Kidney epithelial cell (primary cell): ENCODE measurements at places on chromosomes 6 and 20. TPM values are rescaled to one million over a fixed set of nuclear protein-coding genes. Genes with fewer than 3 reads are reported as not detected.

C2 gene
- 0.07 and 0.63 TPM in 2 replicates for total RNA-seq

GSTA3 gene
- not detected in 2 replicates for total RNA-seq

DNA sequence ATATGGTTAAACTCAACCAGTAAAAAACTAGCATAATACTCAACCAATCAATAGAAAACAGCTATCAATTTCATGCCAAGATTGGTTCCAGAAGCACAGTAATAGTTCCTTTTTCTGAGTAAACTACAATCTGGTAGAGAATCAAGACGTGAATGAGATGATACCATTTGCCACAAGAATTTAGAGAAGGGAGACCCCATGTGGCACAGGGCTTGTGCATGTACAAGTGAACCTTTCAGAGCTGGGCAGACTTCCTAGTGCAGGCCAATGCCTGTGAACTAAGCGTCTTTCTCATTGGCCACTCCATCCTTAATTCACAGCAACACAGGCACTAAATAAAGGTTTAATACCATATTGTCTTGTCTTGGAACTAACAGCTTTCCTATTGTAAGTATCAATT is 213.5 kb downstream of the RFPL4B start:
- DNase-seq, result no peak

KIF13A gene
- 23.3 and 30.9 TPM in 2 replicates for total RNA-seq

- no peak for DNase-seq
Observed at GRCh38 chr6:97656706-97657350, 373.8 kb upstream of the MMS22L start.

GRCh38 chr20:10728873-10729670 is 55.3 kb upstream of the JAG1 start:
- DNase-seq, result no peak

DNA sequence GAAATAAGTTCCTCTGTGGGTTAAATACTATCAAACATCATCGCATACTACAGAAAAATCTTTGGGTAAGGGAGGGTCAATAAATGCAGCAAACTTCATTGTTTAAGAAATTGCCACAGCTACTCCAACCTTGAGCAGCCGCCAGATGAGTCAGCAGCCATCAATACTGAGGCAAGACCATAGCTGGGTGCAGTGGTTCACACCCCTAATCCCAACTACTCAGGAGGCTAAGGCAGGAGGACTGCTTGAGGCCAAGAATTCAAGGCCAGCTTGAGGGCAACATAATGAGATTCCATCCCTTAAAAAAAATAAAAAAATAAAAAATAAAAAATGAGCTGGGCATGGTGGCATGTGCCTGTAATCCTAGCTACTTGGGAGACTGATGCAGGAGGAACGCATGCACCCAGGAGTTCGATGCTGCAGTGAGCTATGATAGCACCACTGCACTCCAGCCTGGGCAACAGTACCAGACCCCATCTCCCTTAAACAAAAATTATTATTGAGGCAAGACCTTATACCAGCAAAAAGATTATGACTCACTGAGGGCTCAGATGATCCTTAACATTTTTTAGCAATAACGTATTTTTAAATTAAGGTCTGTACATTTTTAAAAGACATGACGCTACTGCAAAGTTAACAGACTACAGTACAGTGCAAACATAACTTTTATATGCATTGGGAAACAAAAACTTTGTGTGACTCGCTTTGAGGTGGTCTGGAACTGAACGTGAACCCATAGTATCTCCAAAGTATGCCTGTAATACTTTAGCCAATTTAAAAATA is 8.8 kb downstream of the SRPK1 start:
- no peak for DNase-seq

GRCh38 chr20:33664762-33665144 is 2.0 kb upstream of the ACTL10 start:
- no peak for DNase-seq

GRCh38 chr6:41452763-41453162 is 93.4 kb upstream of the FOXP4 start:
- no peak for DNase-seq

ATAT1 gene
- 6.6 and 8.5 TPM in 2 replicates for total RNA-seq

- no peak for DNase-seq
Observed at GRCh38 chr6:130708338-130708737, 118.9 kb upstream of the SMLR1 start.

DNA sequence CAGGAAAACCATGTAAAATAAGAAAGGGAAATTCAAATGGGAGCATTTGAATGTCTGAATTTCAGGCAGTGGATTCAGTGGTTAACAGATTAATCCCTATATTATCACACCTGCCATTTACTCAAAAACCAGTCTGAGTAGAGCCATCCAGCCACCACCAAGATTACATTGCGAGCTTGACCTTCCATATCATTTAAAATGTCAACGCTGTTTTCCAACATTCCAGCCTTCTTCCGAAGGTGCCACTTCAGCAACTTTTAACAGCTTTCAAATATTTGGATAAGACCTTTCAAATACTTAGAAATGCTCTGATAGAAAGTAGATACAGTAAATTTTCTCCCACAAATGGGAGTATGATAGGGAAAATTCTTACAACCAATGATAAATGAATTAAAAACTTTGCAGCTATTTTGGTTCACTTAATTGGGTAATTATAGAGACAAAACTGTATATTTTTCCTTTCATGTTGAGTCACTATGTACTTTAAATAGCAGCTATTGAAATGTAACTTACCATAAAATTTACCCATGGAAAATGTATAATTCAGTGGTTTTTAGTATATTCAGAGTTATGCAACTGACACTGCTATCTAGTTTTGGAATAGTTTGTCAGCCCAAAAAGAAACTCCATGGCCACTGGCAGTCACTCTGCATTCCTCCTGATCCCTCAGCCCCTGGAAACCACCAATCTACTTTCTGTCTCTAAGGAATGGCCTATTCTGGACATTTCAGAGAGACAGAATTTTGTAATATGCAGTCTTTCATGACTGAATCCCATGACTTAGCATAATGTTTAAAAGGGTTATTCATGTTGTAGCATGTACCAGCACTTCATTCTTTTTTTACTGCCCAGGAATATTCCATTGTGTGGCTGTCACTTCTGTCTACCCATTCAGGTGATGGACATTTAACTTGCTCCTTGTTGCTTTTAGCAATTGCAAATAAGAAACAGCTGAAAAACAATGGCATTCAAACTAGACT is 21.5 kb downstream of the EZR start:
- no peak for DNase-seq

- no peak for DNase-seq
Observed at GRCh38 chr6:30061858-30062458, 893 bp downstream of the POLR1H start.

GRCh38 chr20:48149902-48150301 is 364.6 kb upstream of the SULF2 start:
- no peak for DNase-seq

DNA sequence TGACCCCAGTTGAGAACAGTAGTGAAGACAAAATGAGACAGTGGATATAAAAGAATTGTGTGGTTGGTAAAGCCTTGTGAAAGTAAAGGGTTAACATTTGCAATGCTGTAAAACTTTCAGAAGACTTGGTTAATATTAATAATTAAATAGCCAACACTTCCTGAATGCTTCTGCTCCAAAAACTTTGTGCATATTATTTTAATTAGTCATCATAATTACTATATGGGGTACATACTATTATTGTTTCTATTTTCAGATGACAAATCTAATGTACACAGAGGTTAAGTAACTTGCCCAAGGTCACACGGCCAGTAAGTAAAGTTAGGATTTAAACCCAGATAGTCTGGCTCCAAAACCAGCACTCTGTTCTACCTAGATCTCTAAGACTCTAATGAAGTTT is 291.3 kb downstream of the OGFRL1 start:
- DNase-seq, result no peak

DNA sequence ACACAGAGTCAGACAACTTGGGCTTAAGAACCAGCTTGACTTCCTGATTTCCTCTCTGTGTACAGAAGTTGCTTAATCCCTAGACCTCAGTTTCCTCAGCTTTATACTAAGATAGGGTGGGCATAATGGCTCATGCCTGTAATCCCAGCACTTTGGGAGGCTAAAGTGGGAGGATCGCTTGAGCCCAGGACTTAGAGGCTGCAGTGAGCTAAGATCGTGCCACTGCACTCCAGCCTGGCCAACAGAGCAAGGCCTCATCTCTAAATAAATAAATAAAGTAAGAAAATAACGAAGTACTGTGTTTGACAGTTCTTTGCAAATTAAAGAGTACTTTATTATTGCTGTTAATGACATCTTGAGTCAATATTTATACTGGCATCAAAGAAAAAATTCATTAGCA is 41.7 kb downstream of the CNKSR3 start:
- no peak for DNase-seq

DNA sequence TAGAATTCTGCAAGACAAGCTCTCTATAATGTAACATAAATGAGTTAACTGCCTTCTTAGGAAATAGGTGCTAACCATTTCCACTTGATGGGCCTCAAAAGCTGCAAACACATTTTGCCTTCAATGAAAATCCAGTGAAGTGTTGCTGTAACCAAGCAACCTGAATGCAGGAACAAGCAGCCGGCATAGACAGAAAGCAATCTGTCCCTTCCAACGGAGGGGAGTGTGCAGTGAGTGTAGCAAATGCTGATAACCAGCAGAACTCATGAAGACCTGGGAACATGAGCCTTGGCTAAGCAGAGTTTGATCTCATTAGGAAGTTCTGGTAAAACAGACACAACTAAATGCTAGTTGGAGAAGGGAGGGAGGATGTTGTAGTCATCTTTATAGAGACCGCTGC is 697.8 kb downstream of the KIF16B start:
- peak; percentile 4 for DNase-seq

TMEM200A gene
- 17.1 and 20.0 TPM in 2 replicates for total RNA-seq

SERAC1 gene
- 9.2 and 9.5 TPM in 2 replicates for total RNA-seq

SCRT2 gene
- not detected in 2 replicates for total RNA-seq

HSPA1L gene
- 0.46 and 1.1 TPM in 2 replicates for total RNA-seq
